Left hindlimb (tissue), 1 donor: ENCODE measurements at places on chromosomes 5 and 9.
A peak's percentile ranks its signal among the peaks of the same experiment; 100 is the strongest.

DNA sequence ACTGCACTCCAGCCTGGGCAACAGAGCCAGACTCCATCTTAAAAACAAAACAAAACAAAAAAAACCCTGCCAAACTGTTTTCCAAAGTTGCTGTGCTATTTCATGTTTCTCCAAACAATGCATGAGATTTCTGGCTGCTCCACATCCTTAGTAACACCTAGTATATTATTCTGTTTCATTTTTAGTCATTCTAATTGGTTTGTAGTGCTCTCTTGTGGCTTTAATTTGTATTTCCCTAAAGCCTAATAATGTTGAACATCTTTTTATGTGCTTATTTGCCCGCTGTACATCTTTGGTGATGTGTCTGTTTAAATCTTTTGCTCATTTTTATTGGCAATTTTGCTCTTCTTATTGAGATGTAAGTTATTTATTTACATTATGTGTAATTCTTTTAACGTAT is 18.4 kb upstream of the TTC1 start:
- DNase-seq = no peak

GRCh38 chr5:180611140-180611850 is 20.0 kb upstream of the SCGB3A1 start:
- no peak for DNase-seq

DNA sequence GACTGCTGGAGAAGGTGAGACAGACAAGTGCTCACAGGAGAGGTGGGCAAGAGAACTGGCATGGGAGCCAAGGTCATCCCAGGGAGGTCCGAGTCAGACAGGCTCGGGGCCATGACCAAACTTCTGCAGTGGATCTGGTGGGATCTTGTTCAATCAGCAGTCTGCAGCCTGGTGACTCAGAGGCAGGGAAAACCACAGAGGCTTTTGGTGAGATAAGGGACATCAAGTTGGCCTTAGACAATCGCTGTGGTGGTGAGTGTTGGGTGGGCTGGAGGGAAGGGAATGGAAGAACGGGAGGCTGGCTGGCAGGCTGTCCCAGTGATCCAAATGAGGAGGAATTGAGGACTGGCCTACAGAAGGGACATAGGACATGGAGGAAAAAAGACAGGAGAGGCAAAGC is 123.8 kb downstream of the TMEM174 start:
- no peak for DNase-seq

DNA sequence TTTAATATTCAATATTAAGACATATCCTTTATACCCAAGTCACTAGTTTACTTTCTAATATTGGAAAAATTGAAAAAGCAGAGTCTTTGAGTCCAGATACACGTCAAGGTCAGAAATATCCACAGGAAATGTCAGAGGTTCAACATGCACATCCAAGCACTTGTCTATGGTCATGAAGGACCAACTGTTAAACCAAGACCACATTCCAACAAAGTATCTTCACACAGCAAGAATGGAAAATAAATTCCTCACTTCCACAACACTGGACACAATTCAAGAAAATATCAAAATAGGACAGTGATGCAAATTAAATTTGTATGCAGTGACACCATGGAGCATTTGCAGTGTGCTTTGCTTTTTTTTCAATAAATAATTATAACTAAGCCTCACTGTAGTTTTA is 142.5 kb downstream of the GABRB2 start:
- DNase-seq = no peak

GRCh38 chr5:35081134-35081533 is 33.4 kb upstream of the AGXT2 start:
- no peak for DNase-seq

DNA sequence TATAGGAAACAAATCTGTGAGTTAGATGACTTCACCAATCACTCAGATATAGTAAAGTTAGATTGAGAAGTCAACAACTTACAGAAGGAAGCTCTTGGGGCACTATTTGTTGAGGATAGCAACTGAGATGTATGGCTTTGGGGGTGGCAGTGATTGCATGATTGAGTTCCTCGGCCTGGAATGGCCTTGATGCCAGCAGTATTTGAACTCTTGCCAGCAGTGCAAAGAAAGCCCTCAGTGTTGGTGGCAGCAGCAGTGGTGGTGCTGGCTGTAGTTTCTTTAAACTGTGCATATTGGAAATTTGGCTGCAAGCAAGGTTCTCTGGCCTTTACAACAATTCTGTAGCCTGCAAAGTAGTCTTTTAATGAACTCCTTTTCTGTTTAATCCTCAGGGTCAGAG is 41.4 kb upstream of the PJA2 start:
- DNase-seq = peak; percentile 51

DNA sequence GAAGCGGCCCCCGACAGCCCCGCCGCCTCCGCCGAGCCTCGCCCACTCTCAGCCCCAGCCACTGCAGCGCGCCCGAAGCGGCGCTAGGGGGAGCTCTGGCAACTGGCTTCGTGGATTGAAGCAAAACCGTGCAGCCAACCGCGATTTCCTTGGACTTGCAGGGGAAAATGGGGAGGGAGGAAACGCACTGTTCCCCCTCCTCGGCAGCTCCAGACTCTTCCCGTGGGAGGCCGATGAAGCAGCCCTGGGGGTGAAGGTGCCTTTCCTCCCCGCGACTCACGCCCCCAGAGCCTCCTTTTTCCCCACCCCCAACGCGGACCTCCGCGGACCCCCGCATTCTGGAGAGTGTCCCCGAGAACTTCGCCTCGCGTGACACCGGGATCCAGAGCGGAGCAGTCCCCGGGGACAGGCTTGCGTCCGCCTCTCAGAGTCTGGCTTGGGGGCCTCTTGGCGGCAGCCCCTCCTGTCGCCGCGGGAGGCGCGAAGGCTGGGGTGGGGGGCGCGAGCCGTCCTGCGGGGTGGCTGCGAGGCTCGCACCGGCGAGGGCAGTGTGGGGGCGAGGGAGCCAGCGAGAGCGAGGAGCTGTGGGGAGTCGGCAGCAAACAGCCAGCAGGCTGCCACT is 3.8 kb downstream of the IER5L start:
- peak; percentile 93 for DNase-seq
